NCI-H1092 treated with DMSO at 0.1 percent for 48 hours (cell line): ENCODE measurements at places on chromosomes 13 and 19.
A peak's percentile ranks its signal among the peaks of the same experiment; 100 is the strongest.

- DNase-seq, result no peak
Observed at GRCh38 chr13:50388481-50388880, 373.2 kb downstream of the KCNRG start.

DNA sequence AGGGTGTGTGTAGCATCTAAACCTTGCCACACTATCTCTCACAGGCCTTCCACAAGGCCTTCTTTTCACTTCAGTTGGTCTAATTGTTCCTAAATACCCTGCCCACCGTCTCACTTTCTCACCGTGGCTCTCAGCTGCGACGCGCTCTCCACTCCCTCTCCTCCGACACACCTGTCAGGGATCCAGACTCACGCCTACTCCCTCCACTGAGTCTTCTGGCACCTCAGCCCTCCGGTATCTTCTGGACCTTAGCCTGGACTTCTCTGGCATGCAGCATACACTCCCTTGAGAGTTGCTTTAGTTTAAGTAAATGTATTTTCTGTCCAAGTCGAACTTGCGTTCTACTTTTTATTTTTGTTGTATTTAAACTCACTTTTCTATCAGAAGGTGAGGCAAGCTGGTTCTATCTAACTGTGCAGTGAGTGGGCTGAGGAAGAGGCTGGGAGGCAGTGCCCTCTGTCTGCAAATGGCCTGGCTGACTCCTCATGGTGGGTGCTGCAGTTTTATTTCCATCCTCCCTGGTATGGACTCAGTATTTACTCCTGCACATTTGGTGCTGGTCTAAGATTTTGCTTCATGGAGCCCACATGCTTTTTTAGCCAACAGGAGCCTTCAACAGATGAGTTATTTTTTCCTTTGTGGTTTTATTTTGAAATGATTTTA lies 28.5 kb upstream of the ARGLU1 start:
- no peak for DNase-seq

DNA sequence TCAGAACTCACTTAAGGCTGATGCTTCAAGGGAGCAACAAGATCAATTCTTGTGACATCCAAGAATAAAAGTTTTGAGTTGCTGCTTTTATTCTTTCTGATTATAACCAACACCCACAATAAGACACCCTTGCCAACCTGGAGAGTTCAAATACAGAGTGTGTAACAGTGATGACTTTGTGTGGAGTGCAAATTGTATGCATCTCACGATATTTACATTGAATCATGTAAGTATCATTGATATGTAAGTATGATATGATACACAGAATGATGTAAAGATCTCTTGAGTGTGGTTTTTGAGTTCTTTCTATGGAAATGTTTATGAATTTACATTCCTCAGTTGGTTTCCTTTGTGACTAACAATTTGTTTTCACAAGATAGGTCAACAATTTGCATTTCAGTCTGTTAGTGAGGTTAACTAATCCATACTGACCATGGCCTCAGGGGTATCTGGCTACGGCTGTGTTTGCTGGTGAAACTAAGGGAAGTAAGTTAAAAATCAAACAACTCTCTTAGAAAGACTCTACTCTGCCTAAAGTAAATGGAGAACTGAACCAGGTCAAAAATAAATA lies 12.4 kb downstream of the LHFPL6 start:
- no peak for DNase-seq

DNA sequence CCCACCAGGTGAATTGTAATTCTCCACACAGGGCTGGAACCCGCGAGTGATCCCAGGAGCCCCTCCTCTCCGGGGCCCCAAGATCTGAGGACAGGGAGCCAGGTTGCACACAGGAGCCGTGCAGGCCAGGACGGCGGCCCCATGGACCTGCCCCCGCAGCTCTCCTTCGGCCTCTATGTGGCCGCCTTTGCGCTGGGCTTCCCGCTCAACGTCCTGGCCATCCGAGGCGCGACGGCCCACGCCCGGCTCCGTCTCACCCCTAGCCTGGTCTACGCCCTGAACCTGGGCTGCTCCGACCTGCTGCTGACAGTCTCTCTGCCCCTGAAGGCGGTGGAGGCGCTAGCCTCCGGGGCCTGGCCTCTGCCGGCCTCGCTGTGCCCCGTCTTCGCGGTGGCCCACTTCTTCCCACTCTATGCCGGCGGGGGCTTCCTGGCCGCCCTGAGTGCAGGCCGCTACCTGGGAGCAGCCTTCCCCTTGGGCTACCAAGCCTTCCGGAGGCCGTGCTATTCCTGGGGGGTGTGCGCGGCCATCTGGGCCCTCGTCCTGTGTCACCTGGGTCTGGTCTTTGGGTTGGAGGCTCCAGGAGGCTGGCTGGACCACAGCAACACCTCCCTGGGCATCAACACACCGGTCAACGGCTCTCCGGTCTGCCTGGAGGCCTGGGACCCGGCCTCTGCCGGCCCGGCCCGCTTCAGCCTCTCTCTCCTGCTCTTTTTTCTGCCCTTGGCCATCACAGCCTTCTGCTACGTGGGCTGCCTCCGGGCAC lies 3.9 kb downstream of the FFAR1 start:
- DNase-seq, result no peak

GRCh38 chr13:95896301-95896700 lies 156.9 kb downstream of the UGGT2 start:
- no peak for DNase-seq

- DNase-seq, result no peak
Observed at GRCh38 chr19:39342647-39343305, 555 bp downstream of the SAMD4B start.

- DNase-seq, result no peak
Observed at GRCh38 chr19:16118489-16119033, 6.9 kb downstream of the RAB8A start.

GRCh38 chr19:17784201-17785008 lies 10.5 kb upstream of the B3GNT3 start:
- DNase-seq, result peak; percentile 75

DNA sequence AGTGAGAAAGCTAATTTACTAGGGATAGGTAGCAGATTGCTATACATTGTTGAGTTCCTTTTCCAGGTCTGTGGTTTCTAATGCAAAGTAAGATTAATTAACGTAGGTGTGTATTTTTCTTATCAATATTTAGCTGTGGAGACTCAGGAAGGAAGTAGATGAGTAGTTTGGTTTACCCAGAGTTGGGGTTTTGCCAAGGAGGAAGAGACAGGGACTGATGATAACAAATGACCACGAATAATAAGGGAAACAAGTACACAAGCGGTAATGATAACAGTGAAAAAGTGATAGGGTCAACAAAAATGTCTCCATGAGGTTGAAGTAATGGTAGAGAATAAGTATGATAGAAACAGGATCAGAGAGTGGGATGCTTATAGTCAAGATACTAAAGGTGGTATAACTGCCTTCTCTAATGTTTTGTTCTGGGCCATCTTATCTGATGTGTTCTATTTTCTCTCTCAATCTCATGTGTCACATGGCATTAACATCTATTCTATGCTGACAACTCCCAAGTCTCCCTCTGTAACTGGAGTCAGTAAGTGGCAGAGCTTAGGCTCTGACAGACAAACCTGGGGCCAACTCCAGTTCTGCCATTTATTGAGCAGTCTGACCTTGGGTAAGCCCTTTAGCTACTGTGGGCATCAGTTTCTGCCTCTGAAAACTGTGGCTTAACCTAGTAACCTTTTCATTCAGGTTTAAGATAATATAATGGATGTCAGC lies 8.8 kb downstream of the OBI1 start:
- DNase-seq, result no peak

DNA sequence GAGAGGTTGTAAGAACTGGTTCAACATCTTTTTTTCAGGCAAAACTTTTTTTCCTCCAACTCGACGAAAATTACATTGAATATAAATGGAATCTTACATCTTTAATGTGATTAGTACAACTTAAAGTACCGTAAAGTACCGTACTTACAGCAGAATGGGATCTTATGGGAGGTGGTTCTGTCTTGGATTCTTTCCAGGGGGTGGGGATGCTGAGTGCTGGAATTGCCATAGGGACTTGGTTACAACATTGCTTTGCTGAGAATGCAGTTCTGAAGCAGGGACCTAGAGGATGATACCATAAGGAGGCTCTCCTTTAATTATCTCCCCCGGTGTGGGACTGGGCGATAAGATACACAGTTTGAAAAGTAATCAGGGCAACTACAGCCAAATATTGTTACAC lies 186.4 kb downstream of the KLF5 start:
- DNase-seq, result no peak

DNA sequence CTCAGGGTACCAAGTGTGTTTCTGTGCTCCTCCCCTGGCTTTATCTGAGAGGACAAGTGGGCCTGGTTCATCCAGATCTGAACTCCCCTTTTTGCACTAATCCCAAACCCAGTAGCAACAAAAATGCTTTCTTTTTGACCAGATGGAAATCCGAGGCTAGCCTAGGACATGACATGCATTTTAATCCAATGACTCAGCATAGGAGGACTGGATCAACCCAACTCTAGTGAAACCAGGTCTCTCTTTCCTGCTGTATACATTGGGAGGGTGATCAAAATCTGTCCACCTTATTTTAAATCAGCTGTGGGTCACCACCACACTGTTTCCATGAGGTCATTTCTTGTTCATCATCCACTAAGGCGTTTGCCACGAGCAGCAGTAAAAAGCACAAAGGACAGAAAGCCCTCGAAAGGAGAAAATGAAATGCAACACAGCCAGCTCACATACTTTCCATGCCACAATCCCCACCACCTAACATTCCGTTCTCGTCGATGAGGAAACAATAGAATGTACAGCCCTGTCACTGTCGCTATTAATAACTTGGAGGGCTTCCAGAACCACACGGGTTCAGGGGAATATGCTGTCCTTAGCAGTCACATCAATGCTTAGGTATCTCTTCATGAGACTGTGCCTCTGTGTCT lies 543.0 kb downstream of the IRS2 start:
- DNase-seq, result no peak
